ENCODE measurements at places on chromosomes 6 and 20.
A peak's percentile ranks its signal among the peaks of the same experiment; 100 is the strongest.

- no peak for DNase-seq
These were observed 258.3 kb upstream of the PMEPA1 start for GRCh38 chr20:57968120-57968519.

DNA sequence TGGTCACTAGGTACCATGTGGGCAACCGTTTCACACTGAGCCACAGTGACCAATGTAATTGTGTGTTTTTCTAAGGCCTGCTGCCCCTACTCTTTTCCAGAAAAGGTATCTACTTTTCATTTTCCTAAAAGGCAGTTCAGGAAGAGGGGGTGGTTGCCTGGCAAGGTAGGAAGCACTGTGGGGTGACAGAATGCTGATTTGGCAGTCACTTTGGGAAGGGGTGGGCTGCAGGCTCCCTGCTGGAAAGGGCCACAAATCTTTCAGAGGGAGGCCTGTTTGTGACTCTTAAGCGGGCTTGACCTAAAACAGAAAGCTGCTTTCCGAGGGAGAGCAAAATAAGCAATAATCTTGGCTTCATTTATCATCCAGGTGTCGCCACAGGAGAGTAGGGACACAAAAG, 5.2 kb upstream of the NNAT start:
- DNase-seq = no peak

GRCh38 chr6:160101277-160102205, 20.1 kb upstream of the SLC22A1 start:
- DNase-seq = no peak

GRCh38 chr6:4647414-4648365, 128.5 kb upstream of the CDYL start:
- peak; percentile 16 for DNase-seq

Measured in NCI-H2171 treated with DMSO at 0.1 percent for 48 hours (cell line).